Central memory CD4-positive, alpha-beta T cell (primary cell): ENCODE measurements at places on chromosomes 3 and 15.

DNA sequence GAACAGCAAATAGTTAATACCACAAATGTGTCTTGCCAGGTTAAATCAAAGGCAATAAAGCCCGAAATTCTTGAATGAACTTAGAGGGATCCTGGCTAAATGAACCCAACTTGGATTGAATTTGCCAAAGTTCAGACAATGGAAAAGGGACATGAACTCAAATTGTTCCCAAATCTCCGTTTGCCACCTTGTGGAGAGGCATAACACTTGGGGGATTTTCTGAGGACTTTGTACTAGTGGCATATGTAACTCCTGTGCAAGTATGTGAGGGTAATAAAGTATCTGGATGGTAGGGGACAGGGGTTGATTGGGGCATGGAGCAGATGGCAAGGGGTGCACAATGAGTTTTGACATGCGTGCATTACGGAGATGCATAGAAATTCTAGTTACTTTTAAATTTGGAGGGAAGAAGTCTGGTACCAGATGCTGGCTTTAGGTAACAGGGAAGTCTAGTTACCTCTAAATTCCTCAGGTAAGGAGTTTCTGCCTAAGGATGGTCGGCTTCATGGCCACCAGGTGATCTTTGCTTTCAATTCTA, 1.2 kb upstream of the TCAIM start:
- DNase-seq = no peak

DNA sequence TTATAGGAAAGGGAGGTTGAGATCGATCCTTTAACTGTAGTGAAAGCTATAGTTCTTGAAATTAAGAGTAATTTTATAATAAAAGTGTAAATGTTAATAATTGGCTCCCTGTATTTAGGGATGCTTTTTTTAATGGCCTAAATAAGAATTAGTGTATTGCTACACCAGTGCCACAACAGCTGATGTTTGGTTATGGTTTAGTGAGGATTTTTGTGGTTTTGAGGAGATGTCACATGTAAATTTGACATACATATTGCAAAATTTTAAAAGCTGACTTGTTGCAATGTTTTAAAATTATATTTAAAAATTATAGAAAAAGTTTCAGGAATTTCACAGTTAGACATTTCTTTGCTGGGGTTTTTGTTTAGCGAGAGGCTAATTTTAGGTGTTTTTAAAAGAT, 3.9 kb downstream of the TSC22D2 start:
- DNase-seq = no peak

- no peak for DNase-seq
Observed at GRCh38 chr15:69265347-69265955, 33.3 kb upstream of the PAQR5 start.

GRCh38 chr15:101357333-101357732, 62.3 kb upstream of the SNRPA1 start:
- no peak for DNase-seq

DNA sequence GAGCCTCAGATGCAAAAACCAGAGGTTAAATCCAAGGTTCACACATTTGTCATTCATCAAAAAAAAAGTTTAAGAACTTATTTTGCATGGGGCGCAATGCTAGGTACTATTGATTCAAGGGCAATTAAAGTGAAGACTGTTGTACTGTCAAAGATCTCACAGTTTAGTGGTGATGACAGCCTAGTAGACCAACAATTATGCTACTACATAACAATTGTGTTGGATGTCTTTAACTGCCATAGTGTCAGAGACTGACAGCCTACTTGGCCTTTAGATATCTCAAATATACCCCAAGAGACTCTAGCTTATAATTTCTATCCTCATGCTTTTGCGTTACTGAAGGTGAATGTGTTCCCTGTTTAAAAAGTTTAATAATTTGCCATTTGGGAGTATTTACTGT, 72.1 kb upstream of the PHLDB2 start:
- DNase-seq = no peak
